H9 (cell line): ENCODE measurements at places on chromosomes 2 and 18. TPM values are rescaled to one million over a fixed set of nuclear protein-coding genes. Genes with fewer than 3 reads are reported as not detected.

DNA sequence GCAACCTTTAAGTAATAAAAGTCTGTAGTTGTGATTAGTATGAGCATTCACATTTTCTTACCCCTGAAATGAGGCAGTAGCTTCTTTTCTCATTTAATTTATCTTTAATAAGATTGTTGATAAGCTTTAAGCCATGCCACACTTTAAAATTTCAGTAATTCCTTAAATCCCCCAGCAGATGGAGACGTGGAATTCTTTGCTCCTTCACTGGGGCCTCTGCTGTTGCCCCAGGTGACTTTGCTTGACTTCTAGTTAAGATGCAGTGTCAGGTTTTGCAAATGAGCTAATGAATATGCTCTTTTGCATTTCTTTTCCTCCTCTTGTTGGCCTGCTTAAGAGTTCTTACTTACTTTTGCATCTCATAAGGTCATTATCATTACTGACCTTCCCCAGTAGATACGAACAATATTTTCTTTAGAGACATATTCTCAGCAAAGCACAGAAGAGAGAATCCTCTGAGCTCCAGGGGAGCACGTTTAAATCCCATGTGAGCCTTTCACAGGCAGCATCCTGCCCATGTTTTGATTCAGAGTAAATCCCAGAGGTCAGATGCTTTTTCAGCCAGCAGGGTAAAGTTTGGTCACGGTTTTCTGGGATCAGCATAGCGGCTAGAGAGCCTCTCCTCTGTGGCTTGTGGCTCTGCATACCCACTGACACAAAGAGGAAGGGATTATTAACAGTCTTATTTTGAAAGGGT, 222.9 kb downstream of the PTPRM start:
- peak; percentile 65 for DNase-seq

DNA sequence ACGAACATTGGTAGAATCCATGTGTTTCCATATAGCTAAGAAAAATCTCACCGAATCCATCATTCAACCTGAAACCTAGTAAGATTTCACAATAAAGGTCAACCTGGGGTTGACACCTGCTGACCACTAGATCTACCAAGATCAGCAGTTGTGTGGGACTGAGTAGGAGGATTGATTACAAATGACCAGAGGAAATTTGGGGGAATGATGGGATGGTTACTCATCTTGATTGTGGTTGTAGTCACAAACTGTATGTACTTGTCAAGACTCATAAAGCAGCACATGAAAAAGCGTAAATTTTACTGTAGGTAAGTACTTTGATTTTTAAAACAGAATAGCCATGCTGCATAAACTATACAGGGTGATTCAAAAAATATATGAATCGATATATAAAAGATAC, 14.7 kb downstream of the DAPL1 start:
- no peak for DNase-seq

DNA sequence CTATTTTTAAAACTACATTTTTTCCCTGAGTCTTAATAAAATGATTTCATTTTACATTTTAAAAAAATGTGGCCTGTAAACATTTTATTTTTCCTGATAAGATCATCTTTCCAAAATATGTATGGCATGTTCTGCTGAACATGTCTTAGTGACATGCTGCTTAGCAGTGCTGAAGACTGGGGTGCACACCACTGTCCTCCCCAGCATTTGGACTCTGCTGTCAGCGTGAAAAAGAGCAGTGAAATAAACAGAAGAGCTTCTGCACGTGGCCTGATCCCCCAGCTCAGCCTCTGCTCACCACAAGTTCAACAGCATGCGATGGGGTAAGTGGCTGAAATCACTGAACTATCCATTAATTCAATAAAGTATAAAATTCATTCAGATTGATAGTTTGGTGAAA, 81.6 kb upstream of the ZNF521 start:
- no peak for DNase-seq

DNA sequence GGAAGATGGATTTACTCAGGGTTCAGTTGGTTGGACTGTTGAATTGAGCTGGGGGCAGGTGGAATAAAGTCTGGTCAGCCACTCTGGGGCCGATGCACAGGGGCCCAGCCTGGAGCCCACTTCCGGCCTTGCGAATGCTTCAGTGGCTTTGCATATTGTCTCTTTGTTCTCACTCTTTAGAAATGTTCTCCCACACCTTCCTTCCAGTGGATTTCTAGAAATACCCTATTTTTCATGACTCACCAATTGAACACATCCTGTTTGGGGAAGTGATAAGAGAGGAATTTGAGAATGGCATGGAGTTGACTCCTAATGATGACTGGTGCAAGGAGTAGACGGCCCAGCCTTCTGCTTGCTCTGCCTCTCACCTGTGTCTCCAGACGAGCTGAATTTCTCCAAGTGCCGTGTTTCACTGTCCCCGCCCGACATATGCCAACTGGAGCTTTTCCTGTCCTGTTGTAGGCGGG, 28.1 kb downstream of the ASAP2 start:
- no peak for DNase-seq

DNA sequence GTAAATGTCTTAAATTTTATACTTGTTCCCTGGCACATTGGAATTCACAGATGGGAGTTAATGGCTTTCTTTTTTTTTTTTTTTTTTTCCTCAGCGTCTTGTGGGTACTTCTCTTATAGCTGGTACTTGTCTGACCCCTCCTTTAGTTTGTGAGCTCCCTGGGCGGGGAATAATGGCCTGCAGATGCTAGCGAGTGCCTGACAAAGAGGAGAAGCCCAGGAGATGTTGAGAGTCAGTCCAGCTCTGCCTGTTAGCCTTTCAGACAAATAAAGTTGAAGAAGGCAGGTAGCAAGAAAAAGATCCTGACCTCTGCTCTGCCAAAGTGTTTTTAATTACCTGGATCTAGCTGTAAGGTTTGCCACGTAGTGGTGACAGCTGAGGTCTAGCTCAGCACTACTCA, 6.6 kb downstream of the BCL2L11 start:
- DNase-seq: no peak

- DNase-seq: no peak
These were observed 169.7 kb downstream of the HAUS1 start for GRCh38 chr18:46273861-46274260.

- no peak for DNase-seq
These were observed 73.1 kb upstream of the MAP4K3 start for GRCh38 chr2:39510140-39510539.

GRCh38 chr2:220227266-220227920, 600.0 kb downstream of the SLC4A3 start:
- DNase-seq: no peak

The CDH19 gene
- total RNA-seq: not detected in 2 replicates

GRCh38 chr2:18290386-18290785, 270.1 kb downstream of the RDH14 start:
- DNase-seq: no peak

DNA sequence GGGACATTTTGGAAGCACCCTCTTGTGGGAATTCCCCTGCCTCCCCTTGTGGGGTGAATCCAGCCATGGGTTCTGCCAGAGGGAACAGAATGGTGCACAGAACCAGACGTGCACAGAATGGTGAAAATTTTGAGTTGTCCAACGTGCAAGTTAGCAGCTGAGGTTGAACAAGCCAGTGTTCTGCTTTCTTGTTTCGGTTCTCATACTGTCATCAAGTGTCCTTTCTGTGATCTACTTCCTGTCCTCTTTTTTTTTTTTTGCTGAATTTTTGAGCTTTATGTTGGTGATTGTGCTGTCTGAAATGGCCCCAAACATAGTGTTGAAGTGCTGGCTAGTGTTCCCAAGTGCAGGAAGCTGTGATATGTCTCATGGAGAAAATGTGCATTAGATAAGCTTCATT, 21.5 kb upstream of the REEP1 start:
- no peak for DNase-seq

- no peak for DNase-seq
These were observed 51.7 kb downstream of the EIF5B start for GRCh38 chr2:99388892-99389291.

GRCh38 chr2:98560256-98560771, 48.0 kb downstream of the COA5 start:
- no peak for DNase-seq

The SNTG2 gene
- 12.7 and 13.2 TPM in 2 replicates for total RNA-seq

DNA sequence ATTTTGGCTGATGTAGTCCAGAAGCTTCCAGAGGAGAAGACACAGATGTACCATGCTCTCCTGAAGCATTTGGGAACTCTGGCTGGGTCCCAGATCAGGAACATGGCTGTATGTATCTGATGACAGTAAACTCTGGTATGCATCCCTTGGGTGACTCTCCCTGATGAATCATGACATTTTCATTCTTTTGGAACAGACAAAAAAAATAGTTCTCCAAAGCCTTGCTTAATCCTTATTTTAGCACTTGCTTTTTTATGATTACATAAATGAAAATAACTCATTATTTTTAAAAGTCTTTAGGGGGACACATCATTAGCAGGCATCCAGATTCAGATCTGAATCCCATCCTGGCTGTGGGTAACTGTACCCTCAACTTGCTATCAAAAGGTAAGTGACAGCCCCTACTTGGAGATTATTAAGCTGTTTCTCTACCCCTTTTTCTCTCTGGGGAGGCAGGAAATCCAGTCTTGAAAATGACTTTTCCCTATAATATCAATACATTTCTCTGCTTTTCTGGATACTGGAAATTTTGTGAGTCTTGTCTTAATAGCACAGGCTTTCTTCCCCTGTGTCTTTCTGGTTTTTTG, 23.3 kb downstream of the AOX1 start:
- DNase-seq: no peak

DNA sequence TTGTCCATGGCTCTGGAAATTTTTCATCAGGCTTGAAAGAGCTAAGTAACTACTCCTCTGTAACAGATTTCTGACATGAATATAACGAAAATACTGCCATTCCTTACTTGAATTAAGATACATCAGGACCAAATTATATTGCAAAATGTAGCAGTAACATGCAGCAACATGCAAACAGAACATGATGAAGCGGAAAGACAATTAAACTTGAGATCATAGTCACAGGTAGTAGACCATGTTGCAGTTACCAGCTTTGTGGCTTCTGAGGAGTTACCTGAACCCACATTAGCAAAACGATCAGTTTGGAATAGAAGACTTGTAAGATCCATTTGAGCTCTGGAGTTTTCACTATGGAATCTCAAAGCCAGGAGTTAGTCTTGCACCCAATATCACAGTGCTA, 76.2 kb downstream of the MREG start:
- no peak for DNase-seq

DNA sequence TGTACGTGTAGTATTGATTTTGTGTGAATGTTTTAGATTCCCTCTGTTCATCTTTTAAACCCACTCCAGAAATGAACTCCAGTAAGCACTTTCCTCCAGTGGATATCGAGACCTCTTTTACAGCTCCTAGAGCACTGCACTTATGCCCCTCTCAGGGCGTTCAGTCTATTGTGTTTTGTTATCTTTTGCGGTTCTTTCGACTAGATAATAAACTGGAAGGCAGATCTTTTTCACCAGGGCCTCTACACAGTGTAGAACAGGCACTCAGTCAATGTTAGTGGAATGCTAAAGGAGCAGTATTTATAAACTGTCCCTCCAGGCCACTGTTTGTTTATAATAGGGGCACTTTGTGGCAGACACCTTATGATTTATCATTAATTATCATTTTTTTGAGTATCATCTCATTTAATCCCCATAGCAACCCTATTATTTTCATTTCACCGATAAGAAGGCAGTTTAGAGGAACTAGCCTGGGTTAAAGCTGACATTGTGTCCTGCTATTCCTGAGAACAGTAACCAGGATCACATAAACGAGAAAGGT, 742 bp upstream of the SOS1 start:
- no peak for DNase-seq

GRCh38 chr2:84701880-84702279, 179.0 kb downstream of the TRABD2A start:
- no peak for DNase-seq

GRCh38 chr2:145169285-145169684, 649.4 kb upstream of the ZEB2 start:
- no peak for DNase-seq

- no peak for DNase-seq
These were observed 113.5 kb downstream of the EXOC6B start for GRCh38 chr2:72712304-72712703.

- DNase-seq: no peak
These were observed 57.9 kb downstream of the DYNC1I2 start for GRCh38 chr2:171745141-171745540.
